ENCODE measurements at places on chromosomes 16 and 17. TPM values are rescaled to one million over a fixed set of nuclear protein-coding genes. Genes with fewer than 3 reads are reported as not detected.

Gene ARL5C
- total RNA-seq: not detected

Gene CCDC154
- 1.7 TPM for total RNA-seq

Gene PRSS33
- not detected for total RNA-seq

Gene CLEC18A
- 0.35 TPM for total RNA-seq

Gene MAFG
- 26.2 TPM for total RNA-seq

Gene SMPD3
- 0.38 TPM for total RNA-seq

Gene CSF3
- not detected for total RNA-seq

Gene CRYM
- 63.3 TPM for total RNA-seq

Gene KRT40
- not detected for total RNA-seq

Gene KLHL11
- total RNA-seq: 3.7 TPM

Gene EFCAB5
- not detected for total RNA-seq

Gene ACLY
- 32.3 TPM for total RNA-seq

Gene KRTAP4-5
- total RNA-seq: not detected

Gene KRT39
- total RNA-seq: not detected

Gene KRT20
- total RNA-seq: not detected

Gene IRX5
- 13.2 TPM for total RNA-seq

Gene MYOCD
- total RNA-seq: 37.6 TPM

Gene CDH5
- total RNA-seq: 58.4 TPM

Gene MAP2K6
- 3.8 TPM for total RNA-seq

Gene SLC43A2
- total RNA-seq: 5.5 TPM

Gene WNK4
- total RNA-seq: not detected
